ENCODE measurements at places on chromosomes 6 and 20.

DNA sequence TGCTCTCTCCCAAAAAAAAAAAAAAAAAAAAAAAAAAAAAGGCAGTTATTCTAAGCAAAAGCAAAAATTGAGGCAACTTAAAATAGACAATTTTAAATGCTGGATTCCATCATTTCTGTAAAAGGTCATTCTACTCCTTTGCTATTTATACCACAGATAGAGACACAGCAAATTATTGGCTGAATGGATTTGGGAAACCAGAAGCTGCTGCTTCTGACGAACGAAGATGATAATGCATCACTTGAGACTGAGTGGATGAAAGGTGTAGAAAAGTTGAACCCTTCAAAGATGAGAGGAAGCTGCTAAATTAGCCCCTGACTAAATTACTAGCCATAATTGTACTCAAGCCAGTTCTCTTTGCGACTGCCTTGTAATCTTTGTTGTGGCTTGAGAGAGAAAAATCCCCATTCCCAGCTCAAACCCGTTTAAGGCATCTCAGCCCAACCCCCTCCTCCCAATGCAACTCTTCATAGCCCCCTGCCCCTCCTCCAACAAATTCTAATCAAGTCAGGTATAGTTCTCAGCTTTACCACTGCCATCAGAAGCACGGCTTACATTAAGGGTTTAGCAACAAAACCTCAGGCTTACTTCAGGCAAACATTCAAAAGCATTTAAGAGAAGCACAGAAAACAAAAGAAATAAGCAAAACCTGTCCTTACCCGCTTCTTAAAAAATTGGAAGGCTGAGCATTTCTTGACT lies 1.0 kb downstream of the SGK1 start:
- no peak for DNase-seq

GRCh38 chr6:46996860-46997641 lies 45.1 kb downstream of the ADGRF1 start:
- DNase-seq, result no peak

GRCh38 chr20:24694157-24694726 lies 224.8 kb downstream of the SYNDIG1 start:
- no peak for DNase-seq

DNA sequence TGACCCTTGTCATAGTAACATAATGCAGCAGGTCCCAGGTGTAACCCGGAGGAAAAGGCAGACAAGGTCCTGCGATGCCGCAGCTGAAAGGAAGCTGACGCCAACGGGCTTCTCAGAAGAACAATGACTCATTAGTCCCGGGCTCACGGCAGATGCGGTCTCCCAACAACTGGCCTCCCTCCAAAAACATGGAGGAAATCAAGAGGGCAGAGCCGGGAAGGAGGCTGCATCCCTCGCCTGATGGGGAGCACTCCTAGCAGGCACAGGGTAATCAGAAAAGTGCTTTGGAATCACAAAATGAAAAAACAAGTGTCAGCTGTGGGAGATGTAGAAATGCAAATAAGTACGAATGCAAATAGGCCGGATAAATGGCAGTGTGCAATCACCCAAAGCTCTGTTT lies 165.2 kb upstream of the AGPAT4 start:
- no peak for DNase-seq

GRCh38 chr6:113825781-113826180 lies 31.4 kb upstream of the MARCKS start:
- DNase-seq, result no peak

DNA sequence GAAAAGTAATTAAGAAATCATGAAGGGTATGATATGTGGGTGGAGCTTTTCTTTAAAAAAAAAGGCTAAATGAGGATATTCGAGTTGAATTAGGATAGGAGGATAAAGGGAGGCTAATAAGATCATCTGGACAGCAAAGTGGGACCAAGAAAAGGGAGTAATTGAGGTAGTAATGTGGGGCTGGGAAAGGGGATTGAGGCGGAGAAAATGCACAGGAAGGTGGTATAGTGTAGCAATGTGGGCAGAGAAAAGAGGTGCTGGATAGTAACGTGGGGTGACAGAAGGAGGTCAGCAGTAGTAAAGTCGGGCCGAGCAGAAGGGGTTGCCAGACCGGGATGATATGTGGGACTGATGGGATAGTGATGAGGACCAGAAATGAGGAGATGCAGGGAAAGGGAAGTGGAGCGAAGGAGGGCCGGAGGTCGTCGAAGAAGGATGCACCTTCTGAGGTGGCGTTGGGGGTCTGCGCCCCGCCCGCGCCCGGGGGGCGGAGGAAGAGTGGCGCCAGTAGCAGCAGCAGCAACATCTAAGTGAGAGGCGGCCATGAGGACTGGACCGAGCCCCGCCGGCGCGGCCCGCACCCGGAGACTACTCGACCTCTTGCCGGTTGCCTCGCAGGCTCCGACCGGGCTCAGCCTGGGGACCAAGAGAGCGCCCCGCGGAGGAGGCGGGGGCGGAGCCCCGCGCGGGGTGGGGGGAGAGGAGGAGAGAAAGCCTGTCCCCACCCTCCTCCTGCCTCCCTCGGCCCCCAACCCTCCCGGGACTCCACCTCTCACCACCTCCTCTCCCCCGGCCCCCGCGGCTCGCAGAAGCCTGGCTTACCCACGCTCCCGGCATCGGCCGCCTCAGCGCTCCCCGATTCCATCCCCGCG lies 887 bp downstream of the GABBR1 start:
- DNase-seq, result no peak
